ENCODE measurements at places on chromosomes 7 and 10. TPM values are rescaled to one million over a fixed set of nuclear protein-coding genes. Genes with fewer than 3 reads are reported as not detected.

TSPAN13 gene
- 42.6 TPM for total RNA-seq

EIF5AL1 gene
- 0.16 TPM for total RNA-seq

CCDC172 gene
- total RNA-seq: not detected

GBF1 gene
- total RNA-seq: 25.8 TPM

GHRHR gene
- not detected for total RNA-seq

C10orf53 gene
- not detected for total RNA-seq

SKIDA1 gene
- 0.98 TPM for total RNA-seq

ATP6V0E2 gene
- 29.2 TPM for total RNA-seq

JCAD gene
- total RNA-seq: 11.1 TPM

RNLS gene
- 27.9 TPM for total RNA-seq

MACC1 gene
- total RNA-seq: 19.3 TPM

POLL gene
- 31.6 TPM for total RNA-seq

MYO3A gene
- 0.29 TPM for total RNA-seq

- no peak overlapping the region for H3K4me3 ChIP-seq
- DNase-seq: no peak
- no peaks in the 10 kb centered on the region for H3K27me3 ChIP-seq
- no peaks in the 10 kb centered on the region for H3K4me1 ChIP-seq
These were observed 27.7 kb downstream of the ANKRD26 start for GRCh38 chr10:27072436-27073114.

DNA sequence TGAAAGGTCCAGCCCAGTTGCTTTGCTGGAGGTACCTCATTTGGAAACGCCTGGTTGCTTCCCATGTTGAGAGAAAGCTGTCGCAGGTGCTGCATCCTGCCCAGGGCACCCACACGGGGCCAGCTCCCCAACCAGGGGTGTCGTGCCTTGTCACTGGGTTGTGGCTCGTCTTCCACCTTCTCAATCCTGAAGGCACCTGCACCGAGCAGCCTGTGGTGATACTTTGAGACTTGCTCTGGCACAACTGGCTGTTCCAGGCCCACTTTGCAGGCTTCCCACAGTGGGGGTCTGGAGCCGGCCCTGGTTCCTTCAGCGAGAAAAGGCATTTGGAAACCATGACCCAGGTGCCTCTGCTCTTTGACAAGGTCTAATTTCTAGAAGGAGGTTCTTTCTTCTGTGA is 197.3 kb upstream of the PPP2R2D start:
- no peak overlapping the region for H3K27ac ChIP-seq
- H3K36me3 ChIP-seq: no peaks in the 10 kb centered on the region
- no peak overlapping the region for H3K4me3 ChIP-seq
- no peak for DNase-seq
- H3K4me1 ChIP-seq: no peaks in the 10 kb centered on the region
- no peaks in the 10 kb centered on the region for H3K27me3 ChIP-seq

GRCh38 chr7:32206987-32207386 is 136.8 kb upstream of the PDE1C start:
- H3K27me3 ChIP-seq: no peaks in the 10 kb centered on the region
- H3K4me1 ChIP-seq: no peaks in the 10 kb centered on the region
- H3K36me3 ChIP-seq: no peaks in the 10 kb centered on the region
- H3K27ac ChIP-seq: no peak overlapping the region

GRCh38 chr7:70051726-70052125 is 453.5 kb downstream of the AUTS2 start:
- no peak overlapping the region for H3K4me3 ChIP-seq
- no peak overlapping the region for H3K27ac ChIP-seq
- no peaks in the 10 kb centered on the region for H3K4me1 ChIP-seq
- no peaks in the 10 kb centered on the region for H3K36me3 ChIP-seq

DNA sequence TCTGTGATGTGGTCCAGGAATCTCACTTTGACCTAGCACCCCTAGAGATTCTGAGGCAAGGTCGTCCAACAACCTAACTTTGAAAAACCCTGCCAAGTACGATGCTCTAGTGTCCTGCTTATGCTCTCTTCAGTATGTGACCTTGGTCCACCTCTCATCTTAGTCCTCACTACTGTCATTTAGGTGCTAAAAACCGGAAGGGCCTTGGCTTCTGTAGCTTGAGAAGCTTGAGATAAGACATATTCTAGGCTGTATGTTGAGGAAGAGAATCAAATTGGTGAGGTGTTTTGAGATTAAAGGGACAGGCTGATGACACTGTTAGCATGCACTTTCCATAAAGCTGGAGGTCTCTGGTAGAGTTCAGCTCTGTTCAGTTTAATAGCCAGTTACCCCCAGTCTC is 57.0 kb upstream of the MTPN start:
- H3K4me1 ChIP-seq: no peaks in the 10 kb centered on the region
- no peak overlapping the region for H3K4me3 ChIP-seq
- no peak overlapping the region for H3K27ac ChIP-seq
- H3K36me3 ChIP-seq: no peaks in the 10 kb centered on the region
- H3K27me3 ChIP-seq: no peaks in the 10 kb centered on the region

DNA sequence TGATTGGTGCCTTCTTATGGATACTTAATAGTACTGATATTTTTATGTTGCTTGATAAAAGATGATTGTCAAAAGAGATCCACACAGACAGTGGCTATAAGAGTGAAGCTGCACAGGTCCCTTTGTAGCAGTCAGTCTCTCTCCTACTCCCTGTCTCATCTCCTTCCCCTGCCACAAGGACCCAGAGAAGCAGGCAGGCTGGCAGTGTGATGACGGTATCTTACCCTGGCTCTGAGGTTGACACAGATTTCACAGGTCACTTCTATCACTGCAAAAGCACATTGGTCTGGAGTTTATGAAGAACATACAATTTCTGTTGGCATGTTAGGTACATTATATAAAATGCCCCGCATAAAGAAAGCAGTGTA is 64.4 kb upstream of the AHR start:
- H3K27me3 ChIP-seq: no peaks in the 10 kb centered on the region
- peak overlapping the region; percentile 42 for H3K27ac ChIP-seq
- no peaks in the 10 kb centered on the region for H3K4me1 ChIP-seq
- H3K36me3 ChIP-seq: no peaks in the 10 kb centered on the region
- H3K4me3 ChIP-seq: no peak overlapping the region

DNA sequence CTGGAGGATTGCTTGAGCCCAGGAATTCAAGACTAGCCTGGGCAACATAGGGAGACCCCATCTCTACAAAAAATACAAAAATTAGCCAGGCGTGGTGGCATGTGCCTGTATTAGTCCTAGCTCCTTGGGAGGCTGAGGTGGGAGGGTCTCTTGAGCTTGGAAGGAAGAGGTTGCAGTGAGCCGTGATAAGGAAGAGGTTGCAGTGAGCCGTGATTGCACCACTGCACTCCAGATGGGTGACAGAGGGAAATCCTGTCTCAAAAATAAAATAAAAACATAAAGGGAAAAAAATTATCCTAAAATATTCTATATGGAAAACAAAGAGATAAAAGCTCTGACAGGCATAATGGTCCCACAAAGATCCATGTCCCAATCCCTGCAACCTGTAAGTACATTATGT is 87.9 kb upstream of the KAT6B start:
- H3K36me3 ChIP-seq: no peaks in the 10 kb centered on the region
- no peak overlapping the region for H3K27ac ChIP-seq
- DNase-seq: no peak
- H3K4me1 ChIP-seq: no peaks in the 10 kb centered on the region
- H3K27me3 ChIP-seq: no peaks in the 10 kb centered on the region

GRCh38 chr10:71982269-71983178 is 18.3 kb downstream of the CHST3 start:
- DNase-seq: no peak
- no peaks in the 10 kb centered on the region for H3K27me3 ChIP-seq
- H3K36me3 ChIP-seq: no peaks in the 10 kb centered on the region
- H3K4me3 ChIP-seq: no peak overlapping the region

- no peaks in the 10 kb centered on the region for H3K4me1 ChIP-seq
- H3K27ac ChIP-seq: no peak overlapping the region
- no peak for DNase-seq
- H3K27me3 ChIP-seq: no peaks in the 10 kb centered on the region
- no peaks in the 10 kb centered on the region for H3K36me3 ChIP-seq
- H3K4me3 ChIP-seq: no peak overlapping the region
These were observed 42.5 kb downstream of the LRRC4 start for GRCh38 chr7:127988751-127989150.

DNA sequence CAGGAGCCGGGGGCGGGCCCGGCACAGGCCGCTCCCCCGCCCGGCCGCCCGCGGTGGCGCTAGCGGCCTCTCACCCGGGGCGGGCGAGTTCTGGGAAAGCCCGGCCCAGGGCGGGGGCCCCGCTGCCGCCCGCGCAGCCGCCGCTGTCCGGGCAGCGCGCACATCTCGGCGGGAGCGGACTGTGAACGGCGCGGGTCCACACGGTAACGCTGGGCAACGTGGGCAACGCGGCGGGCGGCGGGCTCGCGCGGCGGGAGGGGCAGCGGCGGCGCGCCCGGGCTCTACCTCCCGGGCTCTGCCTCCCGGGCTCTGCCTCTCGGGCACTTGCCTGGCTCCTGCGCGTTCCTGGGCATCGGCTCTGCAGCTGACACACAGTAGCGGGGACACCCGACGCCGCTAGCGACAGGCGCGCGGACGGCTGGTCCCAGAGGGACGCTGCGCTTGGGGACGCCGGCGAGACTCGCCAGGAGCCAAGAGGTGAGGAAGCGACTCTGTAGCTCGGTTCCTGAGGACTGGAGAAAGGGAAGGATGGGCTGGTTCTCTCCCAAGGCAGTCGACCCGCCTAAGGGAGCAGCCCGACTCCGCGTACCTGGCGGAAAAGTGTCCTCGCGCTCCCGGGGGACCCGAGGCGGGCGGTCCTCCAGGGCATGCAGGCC is at the start of gene PLCE1:
Gene PLCE1, plus strand, starts transcription at position 150 of the 656 bp plus-strand sequence. CDS start 37,116 bp downstream, outside the sequence.
- H3K4me3 ChIP-seq: peak within 1 kb of the TSS; percentile 80
- peak within 1 kb of the TSS; percentile 67 for H3K27ac ChIP-seq
- no peaks in the 10 kb centered on the region for H3K36me3 ChIP-seq
- H3K27me3 ChIP-seq: no peaks in the 10 kb centered on the region
- H3K4me1 ChIP-seq: no peaks in the 10 kb centered on the region
- DNase-seq: no peak

GRCh38 chr7:18384491-18385143 is 110.9 kb upstream of the HDAC9 start:
- no peaks in the 10 kb centered on the region for H3K4me1 ChIP-seq
- no peaks in the 10 kb centered on the region for H3K27me3 ChIP-seq
- no peaks in the 10 kb centered on the region for H3K36me3 ChIP-seq
- H3K4me3 ChIP-seq: no peak overlapping the region

DNA sequence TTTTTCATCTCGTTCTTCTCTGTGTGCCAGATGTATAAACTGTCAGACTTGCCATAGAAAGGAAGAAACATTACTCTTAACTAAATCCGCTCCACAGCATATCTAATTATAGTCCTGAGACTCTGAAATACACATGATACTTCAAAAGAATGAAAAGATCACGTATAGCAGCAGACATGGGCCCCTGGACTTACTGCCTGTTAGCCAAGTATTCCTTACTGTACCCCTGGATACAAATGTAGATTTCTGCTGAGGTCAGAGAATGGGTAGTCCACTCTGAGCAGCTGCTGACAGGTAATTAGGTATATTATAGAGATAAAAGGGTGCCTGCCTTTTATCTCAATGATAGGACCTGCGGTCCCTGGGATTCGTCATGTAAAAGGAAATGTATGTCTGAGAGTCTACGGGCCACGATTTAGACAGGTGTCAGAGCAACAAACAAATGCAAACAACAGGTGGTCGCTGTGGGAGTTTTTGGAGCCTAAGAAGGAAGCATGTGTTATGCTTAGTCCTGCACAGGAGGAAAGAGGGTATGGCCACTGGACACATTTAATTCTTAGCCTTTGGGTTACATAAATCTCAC is 69.4 kb downstream of the VOPP1 start:
- H3K36me3 ChIP-seq: no peaks in the 10 kb centered on the region
- H3K27me3 ChIP-seq: no peaks in the 10 kb centered on the region
- no peaks in the 10 kb centered on the region for H3K4me1 ChIP-seq
- no peak overlapping the region for H3K4me3 ChIP-seq
- DNase-seq: no peak
- H3K27ac ChIP-seq: no peak overlapping the region

- DNase-seq: no peak
- H3K27ac ChIP-seq: no peak overlapping the region
- H3K4me1 ChIP-seq: peaks cover 10% of the 10 kb centered on the region
- H3K27me3 ChIP-seq: peaks cover 91% of the 10 kb centered on the region
- H3K36me3 ChIP-seq: no peaks in the 10 kb centered on the region
These were observed 2.9 kb downstream of the MNX1 start for GRCh38 chr7:157007470-157008066.

DNA sequence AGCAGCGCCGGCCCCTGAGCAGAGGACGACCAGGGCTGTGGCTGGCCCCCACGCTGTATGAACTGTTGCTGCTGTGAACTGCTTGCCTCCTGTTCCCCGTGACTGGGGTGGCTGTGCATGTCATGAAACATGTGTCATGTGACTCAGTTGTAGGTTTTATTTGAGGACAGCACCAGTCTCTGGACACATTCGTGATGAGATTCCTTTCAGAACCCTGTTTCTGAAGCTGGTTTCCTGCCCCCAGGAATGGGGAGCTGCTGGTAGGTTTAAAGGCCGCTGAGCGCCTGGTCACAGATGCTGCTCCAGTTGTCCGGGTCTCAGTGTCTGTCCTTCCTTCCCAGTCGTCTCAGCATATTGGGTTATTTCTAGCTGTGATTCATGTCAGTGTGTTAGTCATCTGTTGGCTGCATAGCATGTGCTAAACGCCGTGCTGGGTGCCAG is 79.1 kb upstream of the PPIF start:
- no peak for DNase-seq
- H3K4me1 ChIP-seq: peaks cover 9% of the 10 kb centered on the region

- no peaks in the 10 kb centered on the region for H3K36me3 ChIP-seq
- no peaks in the 10 kb centered on the region for H3K4me1 ChIP-seq
- no peak overlapping the region for H3K27ac ChIP-seq
- DNase-seq: no peak
These were observed 91.4 kb downstream of the SIRT1 start for GRCh38 chr10:67975871-67976270.

GRCh38 chr7:114478384-114478783 is 63.8 kb downstream of the FOXP2 start:
- no peak overlapping the region for H3K27ac ChIP-seq
- H3K27me3 ChIP-seq: no peaks in the 10 kb centered on the region
- H3K4me3 ChIP-seq: no peak overlapping the region
- H3K36me3 ChIP-seq: no peaks in the 10 kb centered on the region
- no peak for DNase-seq
- no peaks in the 10 kb centered on the region for H3K4me1 ChIP-seq

GRCh38 chr10:111117528-111118277 is 40.9 kb downstream of the ADRA2A start:
- no peak overlapping the region for H3K27ac ChIP-seq
- no peak overlapping the region for H3K4me3 ChIP-seq
- DNase-seq: no peak
- no peaks in the 10 kb centered on the region for H3K4me1 ChIP-seq
- H3K36me3 ChIP-seq: no peaks in the 10 kb centered on the region

GRCh38 chr7:159104188-159104920 is 40.3 kb downstream of the VIPR2 start:
- H3K27ac ChIP-seq: no peak overlapping the region
- H3K4me1 ChIP-seq: no peaks in the 10 kb centered on the region
- DNase-seq: peak; percentile 50

- no peak for DNase-seq
- H3K27ac ChIP-seq: no peak overlapping the region
- no peaks in the 10 kb centered on the region for H3K27me3 ChIP-seq
These were observed 758.3 kb downstream of the KCNMA1 start for GRCh38 chr10:76879116-76879913.

GRCh38 chr7:140982508-140982907 is 32.2 kb downstream of the MRPS33 start:
- no peaks in the 10 kb centered on the region for H3K36me3 ChIP-seq
- no peak for DNase-seq
- H3K4me3 ChIP-seq: no peak overlapping the region
- no peaks in the 10 kb centered on the region for H3K27me3 ChIP-seq

Data from breast epithelium (tissue), 4 donors.